ENCODE measurements at places on chromosomes 5 and 9.

GRCh38 chr5:35050541-35051126 lies 2.9 kb upstream of the AGXT2 start:
- DNase-seq = no peak

GRCh38 chr9:8762479-8763085 lies 963.0 kb upstream of the DMAC1 start:
- no peak for DNase-seq

DNA sequence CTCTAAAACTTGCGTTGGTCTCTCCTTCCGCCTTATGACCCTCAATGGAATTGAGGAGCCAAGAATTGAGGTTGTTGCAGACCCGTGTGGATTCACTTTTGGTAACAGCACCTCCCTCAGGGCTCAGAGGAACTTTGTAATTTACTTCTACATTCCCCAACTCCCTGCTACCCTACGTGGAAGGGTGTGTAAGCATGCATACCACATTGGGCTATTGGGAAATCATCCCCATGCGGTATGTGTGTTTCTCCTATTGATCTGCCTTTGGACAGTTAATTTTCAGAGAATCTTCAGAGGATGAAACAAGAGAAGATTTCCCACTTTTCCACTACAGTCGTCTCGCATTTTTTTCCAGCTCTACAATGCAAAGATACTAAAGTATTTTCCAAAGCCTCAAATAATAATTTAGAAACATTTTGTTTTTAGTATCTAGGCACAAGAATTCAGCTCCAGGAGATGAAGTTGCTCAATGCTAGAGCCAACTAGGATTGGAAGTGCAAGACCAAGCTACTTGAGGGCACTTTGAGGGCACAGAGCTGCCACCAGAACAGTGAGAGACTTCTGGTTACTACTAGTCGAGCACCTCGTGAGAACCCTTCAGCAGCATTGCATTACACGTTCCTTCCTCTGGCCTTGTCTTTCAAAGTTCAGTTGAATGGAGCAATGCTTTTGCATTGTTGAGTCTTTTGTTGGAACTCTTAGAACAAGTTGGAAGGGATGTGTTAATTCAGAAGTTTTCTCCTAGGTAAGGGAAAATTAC lies 3.4 kb downstream of the C1QTNF3 start:
- DNase-seq = no peak

DNA sequence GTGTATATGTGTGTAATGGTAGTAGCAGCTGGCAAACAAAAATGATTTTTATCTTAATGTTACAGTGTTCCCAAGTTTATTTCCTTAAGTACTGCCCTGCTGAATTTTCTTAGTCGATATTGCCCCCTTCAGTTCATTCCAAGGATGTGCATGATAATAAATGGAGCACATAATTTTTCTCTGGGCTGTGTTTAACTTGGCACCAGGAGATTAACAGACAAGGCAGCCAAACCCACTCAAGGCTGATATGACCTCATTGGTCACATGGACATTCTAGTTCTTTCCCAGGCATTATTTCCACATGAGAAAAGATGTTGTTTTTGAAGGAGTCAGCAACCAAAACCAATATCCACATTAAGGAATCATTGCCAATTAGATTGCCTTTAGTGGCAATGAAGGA lies 61.8 kb downstream of the COX7C start:
- DNase-seq = no peak

DNA sequence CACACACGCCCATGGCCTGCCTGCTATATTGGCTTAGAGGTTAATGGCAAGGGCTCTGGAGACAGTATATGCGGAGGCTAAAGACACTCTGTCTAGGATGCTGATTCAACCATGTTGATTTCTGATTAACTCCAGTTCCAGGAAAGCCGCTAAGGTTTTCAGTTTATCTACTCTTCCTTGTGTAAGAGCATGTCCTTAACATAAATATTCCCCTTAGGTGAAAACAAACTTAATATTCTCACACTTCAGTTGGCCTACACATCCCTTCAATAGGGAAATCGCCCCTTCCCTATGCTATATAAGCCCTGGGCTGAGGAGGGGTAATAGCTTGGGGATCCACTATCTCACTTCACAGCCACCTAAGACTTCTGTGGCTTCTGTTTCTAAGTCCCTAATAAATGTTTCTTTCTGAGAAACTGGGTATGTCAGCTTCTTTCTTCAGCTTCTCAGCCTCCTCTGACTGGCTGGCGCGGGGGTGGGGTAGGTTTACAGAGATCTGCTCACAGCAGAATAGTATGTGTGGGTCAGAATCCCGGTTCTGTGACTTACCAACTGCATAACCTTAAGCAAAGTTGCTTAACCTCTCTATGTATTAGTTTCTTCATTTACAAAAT lies 4.3 kb upstream of the GPX3 start:
- DNase-seq = no peak

GRCh38 chr5:20114526-20114925 lies 126.5 kb upstream of the CDH18 start:
- DNase-seq = no peak

DNA sequence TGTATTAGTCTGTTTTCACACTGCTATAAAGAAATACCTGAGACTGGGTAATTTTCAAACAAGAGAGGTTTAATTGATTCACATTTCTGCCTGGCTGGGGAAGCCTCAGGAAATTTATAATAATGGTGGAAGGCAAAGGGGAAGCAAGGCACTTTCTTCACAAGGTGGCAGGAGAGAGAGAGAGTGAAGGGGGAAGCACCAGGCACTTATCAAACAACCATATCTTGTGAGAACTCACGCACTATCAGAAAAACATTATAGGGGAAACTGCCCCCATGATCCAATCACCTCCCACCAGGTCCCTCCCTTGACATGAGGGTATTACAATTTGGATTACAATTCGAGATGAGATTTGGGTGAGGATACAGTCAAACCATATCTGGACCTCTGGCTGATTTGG lies 34.7 kb downstream of the ADRB2 start:
- DNase-seq = no peak

DNA sequence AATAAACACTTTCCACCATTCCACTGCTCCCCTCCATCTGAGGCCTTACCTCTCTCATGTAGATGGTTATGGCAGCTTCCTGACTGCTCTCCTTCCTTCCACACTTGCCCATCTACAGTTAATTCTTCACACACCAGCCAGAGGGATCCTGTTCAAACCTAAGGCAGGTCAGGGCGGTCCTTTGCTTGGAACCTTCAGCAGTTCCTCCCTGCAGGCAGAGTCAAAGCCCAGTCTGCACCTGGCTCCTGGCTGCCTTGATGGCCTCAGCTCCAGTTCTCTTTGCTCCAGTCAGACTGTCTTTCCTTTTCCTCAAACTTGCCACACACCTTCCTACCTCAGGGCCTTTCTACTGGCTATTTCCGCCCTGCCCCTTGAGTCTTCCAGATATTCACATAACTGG lies 30.2 kb upstream of the NR3C1 start:
- DNase-seq = no peak

GRCh38 chr9:78122631-78123030 lies 91.0 kb upstream of the GNAQ start:
- no peak for DNase-seq

DNA sequence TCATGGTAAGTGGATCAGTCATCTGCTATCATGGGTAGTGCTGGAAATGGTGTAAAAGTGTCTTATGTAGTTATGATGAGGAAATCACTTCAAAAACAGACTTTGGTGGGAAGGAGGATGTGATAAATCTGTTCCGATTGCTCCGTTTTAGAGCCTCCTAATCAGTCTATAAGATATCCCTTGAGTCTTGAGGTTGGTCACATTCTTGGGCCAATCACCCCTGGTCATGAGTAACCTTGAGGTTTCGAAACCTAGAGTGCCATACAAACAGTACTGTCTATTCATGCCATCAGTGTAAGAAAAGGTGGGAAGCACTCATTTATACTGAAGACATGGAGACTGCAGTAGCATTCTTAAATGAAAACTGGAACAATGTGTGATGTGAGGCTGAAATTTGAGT lies 45.8 kb downstream of the LRRTM2 start:
- DNase-seq = no peak

DNA sequence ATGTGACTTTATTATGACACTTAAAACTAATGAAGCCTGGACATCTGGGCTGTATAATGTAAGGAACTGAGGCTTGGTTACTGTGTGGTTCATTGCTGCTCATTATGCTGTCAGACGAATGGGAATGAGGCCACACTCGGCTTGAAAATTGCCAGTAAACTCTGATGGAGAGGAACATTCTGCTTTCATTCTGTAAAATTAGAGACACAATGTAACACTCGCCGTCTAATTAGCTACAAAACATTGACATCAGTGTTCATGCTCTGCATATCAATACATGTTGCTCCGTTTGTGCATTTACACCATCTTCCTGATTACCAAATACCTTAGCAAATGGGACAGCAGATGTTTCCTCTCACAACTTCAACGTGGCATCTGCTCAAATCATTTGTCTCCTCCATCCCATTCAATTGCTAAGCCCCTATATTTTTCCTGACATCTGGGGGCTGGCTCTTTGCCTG lies 133.0 kb downstream of the SLC28A3 start:
- DNase-seq = no peak

GRCh38 chr9:127878001-127878651 lies 651 bp upstream of the AK1 start:
- DNase-seq = no peak

DNA sequence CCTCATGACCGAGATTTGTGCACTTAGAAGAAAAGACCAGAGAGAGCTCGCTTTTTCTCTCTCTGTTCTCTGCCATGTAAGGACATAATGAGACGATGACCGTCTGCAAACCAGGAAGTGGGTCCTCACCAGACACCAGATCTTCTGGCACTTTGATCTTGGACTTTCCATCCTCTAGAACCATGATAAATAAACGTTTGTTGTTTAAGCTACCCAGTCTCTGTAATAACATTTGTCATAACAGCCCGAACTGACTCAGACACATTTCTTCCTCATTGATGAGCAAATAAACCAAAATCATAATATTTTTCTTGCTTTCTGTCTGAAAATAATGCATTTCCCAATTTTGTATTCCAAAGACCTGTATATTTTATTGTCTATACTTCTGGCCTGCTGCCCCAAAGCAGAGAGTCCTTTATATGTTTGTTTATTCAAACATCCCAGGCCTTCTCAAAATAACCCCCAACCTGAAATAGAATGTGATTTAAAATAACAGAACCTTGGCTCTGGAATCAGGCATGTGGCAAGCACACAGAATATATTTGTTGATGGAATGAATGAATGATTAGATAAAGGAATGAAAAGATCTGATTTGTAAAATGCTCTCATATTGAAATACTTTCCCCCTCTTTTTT lies 396.5 kb downstream of the ADGRV1 start:
- DNase-seq = no peak

- no peak for DNase-seq
Observed at GRCh38 chr5:158811350-158811749, 288.4 kb downstream of the EBF1 start.

GRCh38 chr9:22116758-22117157 lies 107.7 kb upstream of the CDKN2B start:
- DNase-seq = no peak

DNA sequence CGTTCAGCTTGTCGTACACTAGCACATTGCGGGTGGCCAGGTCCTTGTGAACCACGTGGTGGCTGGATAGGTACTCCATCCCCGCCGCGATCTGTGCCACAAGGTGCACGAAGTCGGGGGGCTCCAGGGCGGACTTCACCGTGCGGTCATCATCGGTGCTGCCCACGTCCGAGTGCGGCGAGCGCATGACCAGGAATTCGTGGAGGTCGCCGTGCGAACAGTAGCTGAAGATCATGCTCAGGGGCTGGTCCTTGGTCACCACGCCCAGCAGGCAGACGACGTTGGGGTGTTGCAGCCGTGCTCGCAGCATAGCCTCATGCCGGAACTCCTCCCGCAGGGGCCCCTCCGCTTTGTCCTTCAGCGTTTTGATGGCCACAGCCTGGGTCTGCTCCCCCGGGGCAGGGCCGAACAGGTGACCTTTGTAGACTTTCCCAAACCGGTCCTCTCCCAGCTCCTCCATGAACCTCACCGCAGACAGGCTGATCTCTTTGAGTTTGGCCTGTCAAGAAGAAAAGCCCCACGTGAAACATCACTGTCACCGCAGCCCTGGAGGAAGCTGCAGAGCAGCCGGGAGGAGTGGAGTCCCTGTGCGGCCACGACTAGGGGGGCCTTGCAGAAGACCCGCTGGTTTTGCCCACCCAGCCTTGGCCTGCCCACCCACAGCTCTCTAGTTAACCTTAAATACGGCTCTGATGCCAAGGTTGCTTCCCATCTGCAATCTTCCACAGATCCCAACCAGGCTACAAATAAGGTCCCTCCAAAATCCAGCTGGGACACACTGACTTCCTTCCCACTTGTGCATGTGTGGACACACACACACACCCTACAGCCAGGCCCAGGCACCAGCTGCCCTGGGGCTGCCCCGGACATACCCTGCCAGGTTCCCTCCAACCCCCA lies 225.2 kb downstream of the ROR2 start:
- DNase-seq = no peak

DNA sequence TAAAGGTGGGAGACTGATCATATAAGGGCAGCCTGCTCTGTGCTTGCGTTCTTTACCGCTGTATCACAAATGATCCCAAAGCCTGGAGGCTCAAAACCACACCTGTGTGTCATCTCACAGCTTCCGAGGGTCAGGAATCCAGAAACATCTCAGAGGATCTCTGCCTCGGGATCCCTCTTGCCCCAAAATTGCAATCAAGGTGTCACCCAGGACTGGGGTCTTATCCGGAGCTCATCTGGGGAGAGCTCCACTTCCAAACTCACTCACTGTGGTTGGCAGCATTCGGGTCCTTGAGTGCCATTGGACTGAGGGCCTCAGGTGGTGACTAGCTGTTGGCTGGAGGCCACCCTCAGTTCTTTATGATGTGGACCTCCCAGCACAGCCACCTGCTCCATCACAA lies 26.7 kb upstream of the FCN2 start:
- DNase-seq = no peak

DNA sequence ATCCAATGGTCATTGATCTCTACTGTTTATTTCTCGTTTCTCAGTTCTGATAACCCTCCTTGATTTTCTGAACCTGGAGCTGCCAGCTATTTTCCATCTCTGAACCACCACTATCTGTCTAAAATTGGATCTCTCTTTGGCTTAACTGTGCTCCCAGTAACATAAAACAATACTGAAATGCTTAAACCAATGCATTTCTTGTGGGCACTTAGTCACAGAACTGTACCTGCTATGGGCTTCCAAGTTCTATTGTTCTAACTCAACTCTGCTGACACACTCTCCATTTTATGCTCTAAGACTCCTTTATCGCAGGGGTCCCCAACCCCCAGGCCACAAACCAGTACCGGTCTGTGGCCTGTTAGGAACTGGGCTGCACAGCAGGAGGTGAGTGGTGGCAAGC lies 120.6 kb downstream of the LHFPL2 start:
- no peak for DNase-seq

- DNase-seq = no peak
Observed at GRCh38 chr9:99544526-99544925, 277.2 kb upstream of the NR4A3 start.

DNA sequence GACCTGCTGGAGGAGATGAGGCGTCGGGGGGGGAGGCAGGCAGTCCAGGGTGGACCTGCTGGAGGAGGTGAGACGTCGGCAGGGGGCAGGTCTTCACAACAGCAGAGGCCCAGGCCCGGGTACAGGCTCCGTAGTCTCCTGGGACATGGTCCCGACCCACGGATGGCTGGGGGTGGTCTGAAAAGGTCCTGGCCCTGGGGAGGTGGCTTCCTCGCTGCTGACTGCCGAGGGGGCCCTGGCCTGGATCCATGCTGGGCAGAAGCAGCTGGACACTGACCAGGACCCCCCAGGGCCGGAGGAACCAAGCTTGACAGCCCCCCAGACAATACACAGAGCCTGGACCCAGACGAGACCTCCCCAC lies 8.5 kb downstream of the EGFL7 start:
- no peak for DNase-seq

- no peak for DNase-seq
Observed at GRCh38 chr5:168974082-168974481, 326.9 kb downstream of the SLIT3 start.

- no peak for DNase-seq
Observed at GRCh38 chr5:145991044-145991575, 54.7 kb downstream of the SH3RF2 start.
